Stimulated activated CD8-positive, alpha-beta memory T cell treated with anti-CD3 and anti-CD28 coated beads, Interleukin-7, amount 100 ng/mL, for 1 hour (primary cell): ENCODE measurements at places on chromosomes 16 and 17.

- peak; percentile 5 for DNase-seq
Observed at GRCh38 chr17:10729334-10730193, at the start of gene TMEM220. Gene TMEM220, minus strand, starts transcription at chr17:10730023. Its CDS starts 172 bp downstream, at chr17:10729851.

- no peak for DNase-seq
Observed at GRCh38 chr17:50834429-50835300, 721 bp upstream of the WFIKKN2 start.

DNA sequence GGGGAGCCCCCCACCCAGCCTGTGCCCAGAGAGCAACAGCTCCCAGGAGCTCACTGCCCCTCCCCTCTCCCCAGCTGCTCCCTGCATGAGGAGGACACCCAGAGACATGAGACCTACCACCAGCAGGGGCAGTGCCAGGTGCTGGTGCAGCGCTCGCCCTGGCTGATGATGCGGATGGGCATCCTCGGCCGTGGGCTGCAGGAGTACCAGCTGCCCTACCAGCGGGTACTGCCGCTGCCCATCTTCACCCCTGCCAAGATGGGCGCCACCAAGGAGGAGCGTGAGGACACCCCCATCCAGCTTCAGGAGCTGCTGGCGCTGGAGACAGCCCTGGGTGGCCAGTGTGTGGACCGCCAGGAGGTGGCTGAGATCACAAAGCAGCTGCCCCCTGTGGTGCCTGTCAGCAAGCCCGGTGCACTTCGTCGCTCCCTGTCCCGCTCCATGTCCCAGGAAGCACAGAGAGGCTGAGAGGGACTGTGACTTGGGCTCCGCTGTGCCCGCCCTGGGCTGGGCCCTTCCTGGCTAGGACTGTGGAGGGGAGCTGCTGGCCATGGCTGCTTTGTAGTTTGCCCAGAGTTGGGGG, 584 bp downstream of the TCAP start:
- DNase-seq, result no peak

DNA sequence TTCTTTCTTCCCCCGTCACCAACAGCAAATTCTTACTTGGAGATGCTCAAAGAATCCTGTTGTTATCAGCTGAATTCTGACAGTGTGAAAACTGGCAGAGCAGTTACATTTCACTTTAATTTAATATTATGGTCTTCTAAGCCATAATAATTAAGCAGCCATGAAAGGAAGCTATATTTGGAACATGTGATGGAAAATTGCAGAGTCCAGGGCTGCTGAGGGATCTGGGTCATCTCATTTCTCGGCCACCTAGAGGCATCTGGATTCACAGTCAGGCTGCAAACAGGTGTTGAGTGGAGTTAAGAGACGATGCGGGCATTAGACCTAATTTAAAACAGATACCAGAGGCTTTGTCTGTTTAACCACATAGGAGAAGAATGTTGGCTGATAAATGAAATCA, 38.4 kb downstream of the CHD9NB start:
- DNase-seq, result no peak

- no peak for DNase-seq
Observed at GRCh38 chr17:32445074-32445415, 735 bp downstream of the PSMD11 start.

DNA sequence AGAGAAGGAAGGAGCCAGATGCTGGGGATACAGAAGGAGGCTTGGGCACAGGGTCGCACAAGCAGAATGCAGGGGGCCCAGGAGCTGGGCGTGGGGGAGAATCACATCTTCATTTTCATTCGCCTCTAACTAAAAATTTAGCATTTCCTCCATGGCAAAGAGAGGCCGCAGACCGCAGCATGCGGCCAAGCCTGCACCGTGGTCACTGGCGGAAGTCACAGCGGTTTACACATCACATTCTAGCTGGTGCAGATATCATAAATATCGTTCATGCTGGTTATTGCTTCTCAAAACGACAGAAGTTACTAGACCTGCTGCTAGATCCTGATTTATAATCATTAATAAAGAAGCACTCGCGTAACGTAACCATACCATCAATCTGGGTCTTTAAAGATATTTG, 162.0 kb downstream of the NTN1 start:
- DNase-seq, result no peak

GRCh38 chr17:27544350-27545131, 86.4 kb upstream of the LGALS9 start:
- DNase-seq, result no peak

GRCh38 chr16:2429771-2430663, 770 bp downstream of the CCNF start:
- DNase-seq, result no peak

GRCh38 chr16:88453611-88454522, 787 bp downstream of the ZFPM1 start:
- DNase-seq, result no peak

GRCh38 chr17:7380321-7380720, 568 bp upstream of the TNK1 start:
- no peak for DNase-seq

GRCh38 chr17:8151641-8152111, 528 bp downstream of the PER1 start:
- no peak for DNase-seq

- no peak for DNase-seq
Observed at GRCh38 chr17:67449065-67449464, 72.0 kb downstream of the PITPNC1 start.

GRCh38 chr17:39261286-39261685, 35.5 kb upstream of the STAC2 start:
- no peak for DNase-seq

DNA sequence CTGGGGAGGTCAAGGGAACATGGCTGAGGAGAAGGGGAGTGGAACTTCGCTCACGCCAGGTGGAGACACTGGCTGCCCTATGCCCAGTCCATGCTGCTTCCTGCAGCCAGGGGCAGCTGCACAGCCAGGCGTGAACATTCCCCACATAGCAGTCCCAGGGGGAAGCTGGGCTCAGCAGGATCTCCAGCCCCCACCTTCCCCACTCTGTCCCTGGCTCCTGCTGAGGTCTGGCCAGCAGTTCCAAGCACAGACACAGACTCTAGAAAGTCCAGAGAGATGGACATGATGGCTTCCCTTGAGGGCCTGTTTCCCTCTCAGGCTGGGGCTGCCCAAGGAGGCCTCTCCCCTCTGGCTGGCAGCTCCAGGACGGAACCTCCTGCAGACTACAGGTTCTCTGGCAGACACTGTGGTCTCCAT, 9.3 kb downstream of the JUP start:
- DNase-seq, result no peak

GRCh38 chr16:927406-927805, 43.4 kb downstream of the LMF1 start:
- DNase-seq, result no peak

DNA sequence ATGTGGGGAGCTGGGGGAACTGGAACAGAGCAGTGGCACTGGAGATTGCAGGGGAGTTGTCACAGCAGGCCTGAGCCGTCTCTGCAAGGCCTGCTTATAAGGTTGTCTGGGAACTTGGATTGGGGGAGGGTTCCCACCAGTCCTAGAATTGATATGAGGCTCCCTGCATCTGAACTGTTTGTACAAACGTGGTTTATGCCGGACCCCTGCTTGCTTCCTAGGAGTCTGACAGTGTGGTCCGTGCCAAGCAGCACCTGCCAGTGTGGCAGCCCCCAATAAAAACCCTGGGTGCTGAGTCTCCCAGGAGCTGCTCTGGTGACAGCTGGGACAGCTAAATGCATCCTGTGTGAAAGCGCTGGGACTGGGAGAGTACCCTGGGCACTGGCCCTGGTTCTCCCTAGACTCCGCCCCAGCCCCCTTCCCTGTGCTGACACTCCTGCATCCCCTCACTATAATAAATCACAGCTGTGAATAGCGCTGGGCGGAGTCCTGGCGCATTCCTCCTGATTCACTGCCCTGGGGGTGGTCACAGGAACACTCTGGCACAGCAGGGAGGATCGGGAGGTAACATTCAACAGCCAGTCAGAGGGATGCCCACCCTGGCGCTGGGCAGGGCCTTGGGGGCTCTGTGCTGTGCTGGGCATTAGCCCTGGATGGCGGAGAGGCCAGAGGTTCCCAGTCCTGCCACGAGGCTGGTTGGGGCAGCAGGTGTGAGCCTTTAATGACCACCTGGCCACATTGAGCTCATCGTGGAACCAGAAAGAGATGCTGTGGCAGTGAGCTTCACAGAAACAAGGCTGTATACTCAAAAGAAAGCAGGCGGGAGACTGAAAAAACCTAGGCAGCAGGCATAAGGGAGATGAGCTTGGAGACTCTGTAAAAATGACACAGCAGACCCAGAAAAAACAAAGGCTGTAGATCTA, 45.6 kb downstream of the RMI2 start:
- no peak for DNase-seq

DNA sequence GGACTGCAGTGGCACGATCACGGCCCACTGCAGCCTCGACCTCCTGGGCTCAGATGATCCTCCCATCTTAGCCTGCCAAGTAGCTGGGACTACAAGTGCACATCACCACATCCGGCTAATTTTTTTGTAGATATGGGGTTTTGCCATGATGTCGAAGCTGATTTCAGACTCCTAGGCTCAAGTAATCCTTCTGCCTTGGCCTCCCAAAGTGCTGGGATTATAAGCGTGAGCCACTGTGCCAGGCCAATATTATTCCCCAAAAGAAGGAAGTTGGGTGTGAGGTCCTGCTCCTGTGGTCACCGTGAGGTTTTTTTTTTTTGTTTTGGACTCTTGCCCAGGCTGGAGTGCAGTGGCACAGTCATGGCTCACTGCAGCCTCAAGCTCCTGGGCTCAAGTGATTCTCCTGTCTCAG, 1.5 kb downstream of the AMZ2 start:
- DNase-seq, result no peak

DNA sequence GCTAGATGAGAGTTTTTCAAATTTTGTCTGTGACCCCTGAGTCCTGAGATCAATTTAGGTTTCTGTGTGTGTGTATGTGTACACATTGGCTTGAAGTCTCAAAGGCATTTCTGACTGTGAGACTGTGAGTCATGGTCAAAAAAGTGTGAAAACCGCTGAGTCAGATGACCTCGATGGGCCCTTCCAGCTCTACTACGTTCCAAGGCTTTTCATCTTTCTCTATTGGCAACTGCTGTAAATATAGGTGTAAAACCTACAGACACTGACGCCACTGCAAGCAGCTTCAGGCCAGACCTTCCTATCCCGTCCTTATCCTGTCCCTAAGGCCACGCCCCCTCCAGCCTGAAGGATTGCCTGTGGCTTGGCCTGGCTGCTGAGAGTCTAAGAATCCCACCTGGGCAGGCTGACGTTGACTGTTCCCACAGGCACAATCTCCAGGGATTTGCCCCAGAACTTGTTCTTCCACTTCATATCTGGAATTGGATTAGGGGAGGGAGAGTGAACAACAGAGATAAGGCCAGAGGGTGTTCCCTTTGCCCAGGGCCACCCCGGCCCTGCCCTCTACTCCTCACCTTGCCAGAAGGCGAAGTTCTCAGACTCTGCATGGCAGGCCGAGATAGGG, 11.3 kb downstream of the OSBPL7 start:
- no peak for DNase-seq

DNA sequence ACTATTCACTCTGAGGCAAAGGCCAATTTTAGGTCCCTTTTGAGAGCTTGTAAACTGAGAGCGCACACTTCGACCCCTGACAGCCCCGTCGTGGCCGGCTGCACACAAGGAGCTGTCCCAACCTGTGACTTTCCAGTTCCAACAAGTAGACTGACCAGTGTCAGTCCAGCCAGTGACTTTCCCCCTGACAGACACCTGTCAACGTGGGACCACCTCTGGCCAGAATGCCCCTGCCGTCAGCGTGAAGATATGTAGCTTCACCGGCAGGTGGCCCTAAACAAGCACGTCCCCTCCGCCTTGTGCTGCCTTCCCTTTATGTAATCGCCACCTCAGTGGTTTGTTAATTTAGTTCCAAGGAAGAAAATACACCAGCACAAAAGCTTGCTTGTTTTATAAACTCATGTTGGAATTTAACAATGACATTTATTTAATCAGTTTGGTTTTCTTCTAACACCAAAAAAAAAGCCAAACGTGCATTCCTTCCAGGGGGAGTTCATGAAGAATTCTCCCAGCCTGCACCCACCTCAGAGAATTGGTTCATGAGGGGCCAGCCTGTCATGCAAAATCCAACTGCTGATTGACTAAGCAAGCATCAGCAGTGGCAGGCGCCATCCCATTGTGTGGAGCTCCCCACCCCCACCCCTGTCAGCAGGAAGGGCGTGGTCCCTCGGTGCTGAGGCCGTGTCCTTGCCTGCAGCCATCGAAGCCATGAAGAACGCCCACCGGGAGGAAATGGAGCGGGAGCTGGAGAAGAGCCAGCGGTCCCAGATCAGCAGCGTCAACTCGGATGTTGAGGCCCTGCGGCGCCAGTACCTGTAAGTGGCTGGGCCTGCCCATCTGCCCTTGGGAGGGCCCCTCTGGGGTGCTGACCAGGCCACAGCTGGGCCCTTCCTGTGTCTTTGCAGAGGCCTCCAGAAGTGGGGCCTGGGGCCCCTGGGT, 33.9 kb downstream of the PLD6 start:
- no peak for DNase-seq

- DNase-seq, result no peak
Observed at GRCh38 chr17:49873466-49873865, 25.6 kb upstream of the TAC4 start.
